ENCODE measurements at places on chromosomes 11 and 22.

DNA sequence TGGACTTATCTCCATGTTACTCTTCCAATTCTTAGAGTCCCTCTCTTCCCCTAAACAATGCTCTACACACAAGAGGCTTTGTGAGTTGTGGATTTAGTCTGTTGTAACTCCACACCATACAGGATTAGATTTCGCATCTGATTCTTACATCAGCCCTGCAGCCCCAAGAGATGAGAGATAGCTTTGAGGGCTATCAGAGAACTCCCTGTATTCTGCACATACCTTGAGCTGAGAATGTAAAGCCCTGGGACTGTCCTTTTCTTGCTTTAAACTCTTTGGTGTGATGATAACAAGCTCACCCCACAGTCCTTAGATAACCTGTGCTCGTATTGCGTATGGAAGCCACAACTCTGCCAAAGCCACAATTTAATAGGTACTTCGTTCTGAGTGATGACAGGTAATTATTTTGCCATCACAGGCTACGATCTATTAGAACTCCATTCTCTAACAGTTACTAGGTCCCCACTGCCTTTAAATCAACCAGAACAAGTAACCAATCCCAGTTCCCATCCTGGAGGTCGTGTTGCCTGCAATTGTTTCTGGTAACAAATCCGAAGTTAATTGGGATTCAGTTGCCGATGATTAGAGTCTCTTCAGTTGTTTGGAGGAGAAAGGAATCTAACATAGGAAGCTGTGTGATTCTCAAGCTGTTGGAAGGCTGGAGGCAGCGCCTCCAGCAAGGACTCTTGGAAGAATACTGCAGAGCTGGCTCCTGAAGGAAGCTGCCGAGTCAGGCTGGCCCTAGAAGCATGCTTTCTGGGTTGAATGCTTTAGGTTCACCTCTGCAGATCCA, 1.3 kb upstream of the PARVG start:
- DNase-seq, result no peak

- DNase-seq, result no peak
These were observed 658 bp downstream of the C11orf71 start for GRCh38 chr11:114399490-114400215.

DNA sequence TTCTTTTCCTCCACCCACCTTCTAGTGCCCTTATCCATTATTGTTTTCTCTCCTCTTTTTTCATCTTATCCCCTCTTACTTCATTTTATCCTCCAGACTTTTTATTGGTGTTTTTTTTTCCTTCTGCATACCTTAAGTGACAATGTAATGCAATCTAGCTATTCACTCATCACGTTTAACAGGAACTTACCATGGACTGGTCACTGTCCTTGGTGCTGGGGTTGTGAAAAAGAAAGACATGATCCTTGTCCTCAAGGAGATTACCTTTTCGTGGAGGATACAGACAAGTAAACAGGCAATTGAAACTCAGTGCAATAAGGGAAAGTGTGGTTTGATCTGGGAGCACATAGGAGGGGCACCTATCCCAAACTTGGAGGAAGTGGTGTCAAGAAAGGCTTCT, 20.7 kb downstream of the SYT9 start:
- DNase-seq, result no peak

DNA sequence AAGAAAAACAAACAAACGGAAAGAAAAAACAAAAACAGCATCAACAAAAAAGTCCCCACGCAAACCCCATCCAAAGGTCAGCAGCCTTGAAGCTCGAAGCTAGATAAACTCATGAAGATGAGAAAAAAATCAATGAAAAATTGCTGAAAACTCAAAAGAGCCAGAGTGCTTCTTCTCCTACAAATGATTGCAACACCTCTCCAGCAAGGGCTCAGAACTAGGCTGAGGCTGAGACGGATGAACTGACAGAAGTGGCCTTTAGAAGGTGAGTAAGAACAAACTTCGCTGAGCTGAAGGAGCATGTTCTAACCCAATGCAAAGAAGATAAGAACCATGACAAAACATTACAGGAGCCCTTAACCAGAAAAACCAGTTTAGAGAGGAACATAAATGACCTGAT, 18.4 kb upstream of the FTH1 start:
- DNase-seq, result no peak

GRCh38 chr11:128174465-128175291, 412.7 kb downstream of the ETS1 start:
- DNase-seq, result no peak

- no peak for DNase-seq
These were observed 255.5 kb downstream of the DYNC2H1 start for GRCh38 chr11:103364687-103365086.

GRCh38 chr22:35274154-35274871, 17.0 kb downstream of the HMGXB4 start:
- DNase-seq, result no peak

DNA sequence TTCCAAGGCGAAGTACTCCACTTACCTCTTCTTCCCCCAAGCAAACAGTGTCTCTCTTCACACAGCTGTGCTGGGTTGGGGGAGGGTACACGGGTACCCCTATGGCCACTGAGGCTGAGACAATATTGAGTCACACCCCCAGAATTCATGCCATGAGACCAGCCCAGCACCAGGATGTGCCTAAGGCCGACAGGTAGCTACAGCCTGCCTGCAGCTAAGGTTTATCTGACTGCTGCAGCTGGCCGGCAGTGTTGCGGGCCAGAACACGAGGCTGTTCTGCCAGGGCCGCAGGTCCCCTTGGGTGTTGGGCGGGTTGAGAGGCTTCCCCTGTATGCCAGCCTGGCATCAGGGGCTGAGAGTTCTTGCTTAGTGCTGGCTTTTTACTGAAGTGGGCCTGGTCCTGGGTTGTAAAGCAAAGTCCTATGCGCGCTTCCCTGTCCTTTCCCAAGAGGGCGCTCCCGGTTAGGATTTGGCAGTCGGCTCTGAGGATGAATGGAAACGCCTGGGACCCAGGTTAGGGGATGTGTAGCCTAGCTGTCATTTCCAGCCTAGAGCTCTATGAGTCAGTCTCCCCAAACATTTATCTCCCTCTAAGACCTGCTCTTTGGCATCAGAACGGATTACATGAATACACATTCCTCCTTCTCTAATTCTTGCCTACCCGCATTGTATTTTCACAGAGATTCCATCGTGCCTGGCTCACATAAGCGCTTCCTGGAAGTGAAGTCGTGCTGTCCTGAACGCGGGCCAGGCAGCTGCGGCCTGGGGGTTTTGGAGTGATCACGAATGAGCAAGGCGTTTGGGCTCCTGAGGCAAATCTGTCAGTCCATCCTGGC, 7.1 kb downstream of the USP18 start:
- DNase-seq, result peak; percentile 39

GRCh38 chr11:5983443-5983842, 3.3 kb downstream of the OR52L1 start:
- no peak for DNase-seq

- no peak for DNase-seq
These were observed 2.2 kb downstream of the RPL3 start for GRCh38 chr22:39317084-39317774.

- DNase-seq, result no peak
These were observed 211.1 kb upstream of the MTNR1B start for GRCh38 chr11:92758241-92758780.

DNA sequence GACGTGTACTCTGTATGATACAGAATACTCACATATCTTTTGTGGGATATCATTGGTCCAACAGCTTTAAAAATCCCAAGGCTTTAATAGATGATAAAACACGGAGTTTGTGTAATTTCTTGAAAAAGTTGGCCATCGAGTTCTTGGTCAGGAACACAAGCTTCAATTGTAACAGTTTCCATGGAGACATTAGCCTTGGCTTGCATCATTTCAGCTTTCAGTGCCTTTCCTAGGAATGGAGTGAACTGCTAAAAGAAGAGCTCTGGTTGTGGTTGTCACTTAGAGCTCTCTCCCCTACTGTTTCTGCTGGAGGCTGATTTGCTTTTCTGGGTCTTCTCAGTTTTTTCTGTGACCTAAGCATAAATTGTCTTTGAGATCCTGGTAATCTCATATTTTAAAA, 14.2 kb downstream of the BMAL1 start:
- no peak for DNase-seq

DNA sequence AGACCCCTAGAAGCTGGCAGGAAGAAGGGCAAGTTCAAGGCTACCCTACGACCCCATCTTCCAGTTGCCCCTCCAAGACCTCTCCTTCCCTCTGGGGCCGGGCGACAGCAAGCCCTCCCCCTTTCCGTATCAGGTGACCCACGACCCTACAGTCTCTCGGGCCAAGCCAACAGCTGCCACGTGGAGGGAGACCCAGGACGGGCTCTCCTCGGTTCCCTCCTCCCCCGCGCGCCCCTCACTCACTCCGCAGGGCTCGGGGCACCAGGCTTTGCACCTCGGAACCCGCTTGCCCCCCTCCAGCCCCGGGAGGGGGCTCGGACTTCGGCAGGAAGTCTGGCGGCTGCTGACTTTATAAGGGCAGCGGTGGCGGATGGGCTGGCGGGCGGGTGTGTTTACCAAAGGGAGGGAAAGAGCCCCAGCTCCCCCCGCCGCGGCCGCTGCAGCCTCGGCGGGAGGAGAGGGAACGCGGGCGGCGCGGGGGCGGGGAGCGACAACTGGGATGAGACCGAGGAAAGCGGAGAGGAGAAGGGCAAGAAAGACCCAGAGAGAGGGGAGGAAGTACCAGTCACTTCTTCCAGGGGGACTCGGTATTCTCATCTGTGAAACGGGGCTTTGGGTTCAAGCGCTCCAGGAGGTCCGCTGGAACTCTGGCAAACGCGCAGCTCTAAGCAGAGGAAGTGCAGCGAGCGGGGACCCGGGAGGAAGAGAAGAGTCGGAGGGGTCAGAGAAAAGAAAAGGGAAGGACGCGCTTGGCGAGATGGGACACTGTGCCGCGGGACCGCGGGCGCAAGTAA, 767 bp downstream of the SLC43A1 start:
- peak; percentile 72 for DNase-seq

DNA sequence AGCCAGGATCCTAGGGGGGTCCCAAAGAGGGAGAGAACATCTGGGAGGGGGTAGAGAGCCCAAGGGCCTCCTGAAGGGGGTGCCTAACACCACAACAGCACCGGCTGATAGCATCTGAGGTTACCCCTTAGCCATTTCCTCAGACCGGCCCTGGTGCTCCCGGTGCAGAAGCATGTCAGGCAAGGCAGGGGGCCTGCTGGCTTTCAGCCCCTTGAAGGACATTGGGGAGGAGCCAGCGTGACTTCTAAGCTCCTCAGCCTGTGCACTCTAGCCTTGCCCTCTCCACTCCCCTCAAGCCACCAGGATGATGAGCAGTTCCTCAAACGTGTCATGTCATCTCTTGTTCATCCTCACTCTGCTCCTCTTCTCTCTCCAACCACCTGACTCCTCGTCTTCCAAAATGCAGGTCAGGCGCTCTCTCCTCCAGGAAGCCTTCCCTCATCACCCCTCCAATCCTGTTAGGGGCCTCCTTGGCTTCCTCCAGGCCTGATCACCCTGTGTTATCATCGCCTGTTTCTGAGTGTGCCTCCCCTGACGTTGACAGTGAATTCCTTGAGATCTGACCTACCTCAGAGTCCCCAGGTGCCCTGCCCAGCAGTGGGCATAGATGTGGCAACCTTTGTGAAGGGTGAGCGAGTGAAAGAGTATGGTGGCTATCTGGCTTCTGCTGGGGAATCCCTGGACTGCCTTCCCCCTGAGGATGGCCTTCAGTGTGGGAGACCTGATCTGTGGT, 6.1 kb downstream of the P2RY2 start:
- no peak for DNase-seq

GRCh38 chr11:109956124-109956793, 136.9 kb upstream of the ZC3H12C start:
- peak; percentile 23 for DNase-seq

DNA sequence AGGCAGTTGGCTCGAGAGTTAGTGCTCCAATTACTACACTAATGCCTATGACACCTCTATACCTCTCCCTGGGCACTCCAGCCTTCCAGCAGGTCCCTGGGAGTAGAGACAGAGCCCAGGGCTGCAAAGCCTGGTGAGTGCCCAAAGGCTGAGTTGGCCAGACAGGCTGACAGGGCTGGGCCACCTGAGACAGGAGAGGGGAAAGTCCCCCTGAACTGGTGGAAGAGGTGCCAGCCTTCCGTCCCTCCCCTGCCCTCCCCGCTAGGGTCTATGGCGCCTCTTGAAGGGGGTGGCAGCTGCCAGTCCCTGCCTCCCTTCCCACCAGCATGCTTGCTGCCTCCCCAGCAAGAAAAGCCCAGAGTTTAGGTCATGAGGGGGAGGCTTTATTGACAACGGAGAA, 3.0 kb downstream of the KCNJ11 start:
- DNase-seq, result no peak

- no peak for DNase-seq
These were observed 2.6 kb downstream of the ZNRF3 start for GRCh38 chr22:28885939-28886338.

DNA sequence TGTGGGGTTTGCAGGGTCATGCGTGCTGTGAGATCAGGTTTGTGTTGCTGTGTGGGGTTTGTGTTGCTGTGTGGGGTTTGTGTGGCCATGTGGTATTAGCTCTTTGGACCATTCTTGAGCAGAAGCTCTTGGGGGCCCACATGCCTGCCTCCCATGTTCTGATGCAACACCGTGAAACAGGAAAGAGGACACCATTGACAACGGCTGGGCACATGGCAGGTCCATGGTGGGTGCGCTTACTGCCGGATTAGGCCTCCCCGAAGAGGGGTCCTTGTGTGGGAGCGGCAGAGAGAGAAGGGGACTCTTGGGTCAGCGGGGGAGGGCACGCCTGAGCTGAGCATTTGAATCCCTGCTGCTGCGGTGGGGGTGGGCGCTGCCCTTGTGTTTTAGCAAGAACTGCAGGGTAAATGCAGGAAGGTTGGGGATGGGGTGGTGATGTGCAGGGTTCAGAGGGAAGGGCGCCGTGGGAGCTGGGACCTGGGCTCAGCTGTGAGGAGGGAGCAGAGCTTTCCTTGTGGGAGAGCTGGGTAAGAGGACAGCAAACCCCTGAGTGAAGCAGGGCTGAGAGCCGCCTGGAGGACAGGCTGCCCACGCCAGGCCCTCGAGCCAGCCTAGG, 361.5 kb downstream of the TBC1D22A start:
- DNase-seq, result no peak

- DNase-seq, result no peak
These were observed 71.6 kb downstream of the CDKN1C start for GRCh38 chr11:2813968-2814367.

DNA sequence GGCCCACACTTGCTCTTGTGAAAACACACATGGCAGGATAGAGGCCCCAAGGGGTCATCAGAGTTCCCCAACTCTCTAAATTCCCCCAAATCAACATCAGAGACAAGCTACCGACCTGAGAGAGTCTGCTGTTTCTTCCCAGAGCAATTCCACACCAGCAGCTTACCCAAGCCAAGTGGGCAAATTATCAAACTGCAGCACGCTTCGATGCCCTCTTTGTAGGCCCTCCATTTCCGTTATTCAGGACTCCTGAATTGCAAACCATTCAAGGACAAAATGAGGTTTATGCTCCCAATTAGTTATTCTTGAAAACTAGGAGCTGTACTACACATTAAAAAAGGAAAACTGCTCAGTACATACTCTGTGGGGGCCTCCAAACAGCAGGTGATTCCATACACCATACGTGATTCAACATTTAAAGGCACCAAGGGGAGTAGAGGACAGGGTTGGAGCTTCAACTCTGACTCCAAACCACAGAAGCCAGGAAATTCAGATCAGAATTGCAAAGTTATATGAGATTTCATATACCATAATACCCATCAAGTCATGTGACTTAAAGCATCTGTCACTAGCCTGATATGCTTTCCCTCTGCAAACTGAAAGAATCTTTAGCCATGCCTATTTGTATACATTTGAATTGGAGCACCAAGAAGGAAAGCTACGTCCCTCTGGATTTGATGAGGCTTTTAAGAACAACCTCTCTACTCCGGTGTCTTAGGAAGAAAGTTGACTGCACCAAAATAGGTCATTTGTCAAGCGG, 234.8 kb downstream of the CADM1 start:
- DNase-seq, result no peak

- DNase-seq, result no peak
These were observed 5.4 kb downstream of the DEAF1 start for GRCh38 chr11:689625-690024.

GRCh38 chr11:103079833-103080232, 12.1 kb downstream of the DCUN1D5 start:
- no peak for DNase-seq
